ENCODE measurements at places on chromosomes 2 and 18. TPM values are rescaled to one million over a fixed set of nuclear protein-coding genes. Genes with fewer than 3 reads are reported as not detected.

DNA sequence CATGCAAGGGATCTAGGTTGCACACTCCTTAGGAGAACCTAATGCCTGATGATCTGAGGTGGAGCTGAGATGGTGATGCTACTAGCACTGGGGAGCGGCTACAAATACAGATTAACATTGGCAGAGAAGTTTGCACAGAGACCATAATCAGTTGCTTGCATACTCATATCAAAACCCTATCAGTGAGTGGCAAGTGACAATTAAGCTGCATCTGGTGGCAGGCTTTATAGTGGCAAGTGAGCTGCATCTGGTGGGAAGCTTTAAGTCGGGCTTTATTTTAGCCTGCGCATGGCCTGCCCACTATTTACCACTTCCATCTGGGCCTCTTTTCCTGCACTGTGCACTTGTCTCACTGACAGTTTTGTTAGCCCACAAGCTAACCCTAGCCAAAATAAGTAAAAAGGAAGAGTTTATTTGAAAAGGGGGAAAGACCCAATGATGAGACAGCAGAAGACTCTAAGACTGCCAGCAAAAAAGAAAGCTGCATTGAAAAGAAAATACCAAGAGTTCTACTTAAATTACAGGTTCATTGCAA is 140.9 kb upstream of the B3GNT2 start:
- no peak for DNase-seq

- DNase-seq = no peak
Observed at GRCh38 chr18:12291690-12292089, 16.4 kb upstream of the TUBB6 start.

DNA sequence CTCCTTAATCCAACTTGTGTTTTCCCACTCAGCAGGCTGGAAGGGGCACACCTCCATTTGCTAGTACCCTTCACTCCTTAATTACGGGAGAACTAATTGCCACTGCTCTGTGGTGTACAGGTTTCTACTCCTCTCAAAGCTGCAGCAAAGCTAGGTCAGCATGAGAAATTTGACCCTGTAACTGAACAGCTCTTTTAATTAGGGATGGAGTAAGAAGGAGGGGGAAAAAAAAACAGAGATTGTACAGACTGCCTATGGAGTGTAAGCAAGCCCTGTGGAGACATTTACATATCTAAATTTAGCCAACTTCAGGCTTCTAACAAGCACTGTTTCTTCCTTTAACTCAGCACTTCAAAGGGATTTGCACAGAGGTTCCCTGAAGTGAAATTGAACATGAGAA is 629.7 kb upstream of the SETBP1 start:
- no peak for DNase-seq

DNA sequence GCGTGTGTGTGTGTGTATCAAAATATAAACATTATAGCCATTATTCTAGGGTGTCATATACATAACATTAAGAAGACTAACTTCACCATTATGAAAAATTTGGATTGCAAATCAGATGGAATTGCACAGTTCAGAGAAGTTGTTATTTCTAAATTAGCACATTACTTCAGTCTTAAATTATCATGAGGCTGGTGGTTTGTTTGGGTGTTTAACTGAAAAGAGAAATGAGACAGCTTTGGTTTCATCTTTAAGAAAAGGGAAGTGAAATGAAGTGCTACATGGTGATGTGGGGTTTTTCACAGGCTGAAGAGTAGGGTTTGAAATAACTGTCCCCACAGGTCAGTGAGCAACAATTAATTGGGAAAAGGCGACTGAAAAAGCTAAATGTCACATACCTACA is 161.2 kb upstream of the XIRP2 start:
- no peak for DNase-seq

- no peak for DNase-seq
Observed at GRCh38 chr2:199659207-199659606, 191.8 kb downstream of the FTCDNL1 start.

DNA sequence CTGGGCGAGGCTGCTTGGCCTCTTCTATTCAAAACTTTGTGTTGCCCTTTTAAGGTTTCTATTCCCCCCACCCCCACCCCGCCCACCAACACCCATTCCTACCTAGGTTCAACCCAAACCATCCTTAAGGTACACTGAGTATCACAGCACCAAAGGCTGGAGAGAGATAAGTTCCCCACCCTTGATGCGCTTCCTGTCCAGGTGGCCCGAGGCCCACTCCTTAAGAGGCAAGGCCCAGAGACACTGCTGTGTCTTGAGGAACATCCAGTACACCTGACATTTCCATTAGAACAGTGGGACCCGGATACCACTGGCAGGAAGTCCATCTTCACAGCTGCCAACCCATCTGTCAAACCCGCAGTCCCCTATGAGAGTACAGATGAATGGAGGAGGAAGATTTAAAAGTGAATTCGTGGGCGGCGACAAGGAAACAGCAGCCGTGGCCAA is 277 bp upstream of the INPP1 start:
- no peak for DNase-seq

DNA sequence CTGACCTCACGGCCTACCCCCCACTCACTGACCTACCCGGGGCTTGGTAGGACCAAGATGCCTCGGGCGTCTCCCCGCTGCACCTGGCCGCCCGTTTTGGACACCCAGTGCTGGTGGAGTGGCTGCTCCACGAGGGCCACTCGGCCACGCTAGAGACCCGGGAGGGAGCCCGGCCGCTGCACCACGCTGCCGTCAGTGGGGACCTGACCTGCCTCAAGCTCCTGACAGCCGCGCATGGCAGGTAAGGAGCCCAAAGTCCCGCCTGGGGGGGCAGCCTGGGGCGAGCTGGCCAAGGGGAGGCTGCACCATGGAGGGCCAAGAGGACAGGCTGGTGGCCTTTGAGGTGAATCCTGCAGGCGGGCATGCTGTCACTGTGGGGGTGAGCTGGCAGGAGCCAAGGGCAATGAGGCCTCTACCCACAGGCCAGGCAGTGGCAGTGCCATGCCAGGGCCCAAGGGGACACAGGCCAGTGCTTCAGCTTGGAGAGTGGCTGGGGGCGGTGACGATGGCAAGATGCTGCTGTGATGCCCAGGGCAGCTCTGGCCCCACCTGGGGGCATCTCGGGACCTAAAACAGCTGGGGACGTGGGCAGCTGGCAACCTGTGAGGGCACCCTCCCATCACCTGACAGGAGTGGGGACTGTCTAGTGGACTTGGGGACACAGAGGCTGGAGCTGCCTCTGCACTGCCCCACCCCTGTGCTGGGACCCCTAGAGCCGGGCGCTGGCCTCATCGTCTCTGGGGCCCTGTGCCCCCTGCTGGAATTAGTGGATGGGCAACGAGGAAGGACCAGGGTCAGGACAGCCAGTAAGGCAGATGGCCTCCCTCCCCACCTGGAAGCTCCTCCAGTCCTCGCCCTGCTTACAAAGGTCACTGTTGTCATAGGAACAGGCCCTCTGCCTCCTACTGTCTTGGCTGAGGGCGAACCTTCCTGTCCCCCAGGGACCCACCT is 2.0 kb downstream of the ESPNL start:
- peak; percentile 15 for DNase-seq

GRCh38 chr2:41137031-41137430 is 685.1 kb upstream of the SLC8A1 start:
- DNase-seq = no peak

GRCh38 chr2:237604960-237605359 is 14.4 kb upstream of the RAB17 start:
- no peak for DNase-seq

- peak; percentile 90 for DNase-seq
Observed at GRCh38 chr18:37537868-37538525, 27.6 kb downstream of the CELF4 start.

ANKRD36B gene
- total RNA-seq = 211 TPM

TMEM182 gene
- not detected for total RNA-seq

NEU4 gene
- total RNA-seq = not detected

TGFA gene
- total RNA-seq = 4.2 TPM

REG1A gene
- total RNA-seq = not detected

All from upper lobe of left lung (tissue), 6 donors.